Chondrocyte (in vitro differentiated cells): ENCODE measurements at places on chromosomes 6 and 20. TPM values are rescaled to one million over a fixed set of nuclear protein-coding genes. Genes with fewer than 3 reads are reported as not detected.

GRCh38 chr6:48136856-48137255 is 25.9 kb upstream of the PTCHD4 start:
- H3K36me3 ChIP-seq = no peaks in the 10 kb centered on the region
- no peak for DNase-seq
- no peak overlapping the region for H3K4me3 ChIP-seq
- H3K27ac ChIP-seq = no peak overlapping the region
- peaks cover 21% of the 10 kb centered on the region for H3K4me1 ChIP-seq

GRCh38 chr6:41039060-41039998 is at the start of gene UNC5CL:
TSS of gene UNC5CL (minus strand) at chr6:41039221. CDS start at chr6:41035074, 4,147 bp downstream.
- H3K36me3 ChIP-seq = no peaks in the 10 kb centered on the region
- H3K4me1 ChIP-seq = peaks cover 9% of the 10 kb centered on the region
- peaks cover 5% of the 10 kb centered on the region for H3K27me3 ChIP-seq
- DNase-seq = no peak
- no peak within 1 kb of the TSS for H3K27ac ChIP-seq
- no peak within 1 kb of the TSS for H3K4me3 ChIP-seq

DNA sequence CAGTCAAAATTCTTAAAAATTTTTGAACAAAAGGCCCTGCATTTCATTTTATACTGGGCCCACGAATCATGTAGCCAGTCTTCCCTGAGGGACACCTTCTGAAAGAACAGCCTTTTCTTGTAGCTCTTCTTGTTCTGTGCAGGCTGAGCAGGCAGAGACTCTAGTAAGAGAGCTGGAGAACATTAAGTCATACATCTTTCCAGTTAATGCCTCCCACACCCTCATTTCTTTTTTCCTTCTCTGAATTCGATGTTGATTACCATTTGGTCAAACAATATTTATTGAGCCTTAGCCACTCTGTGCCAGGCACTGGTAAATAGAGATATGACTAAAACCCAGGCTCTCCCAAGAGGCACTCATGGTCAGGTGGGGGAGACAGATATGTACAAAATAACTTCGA is 33.6 kb downstream of the METTL24 start:
- H3K27ac ChIP-seq = no peak overlapping the region
- peaks cover 25% of the 10 kb centered on the region for H3K4me1 ChIP-seq
- H3K36me3 ChIP-seq = no peaks in the 10 kb centered on the region
- DNase-seq = no peak
- H3K27me3 ChIP-seq = peaks cover 9% of the 10 kb centered on the region

HTR1E gene
- not detected in 3 replicates for total RNA-seq

LY6G6D gene
- not detected in 3 replicates for total RNA-seq

DNA sequence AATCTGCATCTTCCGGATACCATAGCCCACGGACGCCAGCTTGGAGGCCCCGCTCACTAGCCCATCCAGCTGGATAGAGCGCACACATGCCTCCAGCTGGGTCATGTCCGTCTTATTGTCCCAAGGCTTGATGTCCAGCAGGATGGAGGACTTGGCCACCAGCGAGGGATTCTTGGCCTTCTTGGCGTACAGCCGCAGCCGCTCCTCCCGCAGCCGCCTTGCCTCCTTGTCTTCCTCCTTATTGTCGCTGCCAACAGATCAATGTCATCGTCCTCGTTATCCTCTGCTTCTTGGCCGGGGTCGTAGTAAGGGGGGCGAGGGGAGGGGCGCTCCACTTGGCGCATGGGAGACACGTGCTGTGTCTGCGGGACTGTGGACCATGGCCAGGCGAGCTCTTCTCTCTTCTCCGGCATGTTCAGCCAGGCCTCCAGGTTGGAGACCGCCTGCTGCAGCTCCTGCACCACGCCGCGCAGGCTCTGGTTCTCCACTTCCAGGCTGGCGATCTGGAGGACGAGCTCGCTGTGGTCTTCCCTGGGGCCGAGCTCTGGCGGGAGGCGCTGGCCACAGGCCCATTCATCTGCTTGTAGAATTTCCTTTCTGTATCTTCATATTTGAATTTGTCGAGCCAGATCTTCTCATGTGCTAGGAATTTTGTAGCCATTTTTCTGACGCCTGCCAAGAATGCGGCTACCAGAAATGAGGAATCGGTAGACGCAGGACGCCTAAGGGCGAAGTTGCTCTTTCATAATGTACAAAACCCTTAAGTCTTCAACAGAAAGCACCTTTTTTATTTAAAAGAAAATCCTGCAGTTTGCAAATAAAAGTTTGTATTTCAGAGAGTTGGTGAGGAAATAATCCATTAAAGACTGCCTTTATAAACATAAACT is 60.1 kb upstream of the PTPRK start:
- no peaks in the 10 kb centered on the region for H3K4me1 ChIP-seq
- no peaks in the 10 kb centered on the region for H3K27me3 ChIP-seq
- no peaks in the 10 kb centered on the region for H3K36me3 ChIP-seq
- no peak overlapping the region for H3K4me3 ChIP-seq
- no peak overlapping the region for H3K27ac ChIP-seq

- peaks cover 7% of the 10 kb centered on the region for H3K4me1 ChIP-seq
- DNase-seq = no peak
- no peaks in the 10 kb centered on the region for H3K27me3 ChIP-seq
- peaks cover 27% of the 10 kb centered on the region for H3K36me3 ChIP-seq
Observed at GRCh38 chr6:169766232-169766631, 14.8 kb downstream of the ERMARD start.

DNA sequence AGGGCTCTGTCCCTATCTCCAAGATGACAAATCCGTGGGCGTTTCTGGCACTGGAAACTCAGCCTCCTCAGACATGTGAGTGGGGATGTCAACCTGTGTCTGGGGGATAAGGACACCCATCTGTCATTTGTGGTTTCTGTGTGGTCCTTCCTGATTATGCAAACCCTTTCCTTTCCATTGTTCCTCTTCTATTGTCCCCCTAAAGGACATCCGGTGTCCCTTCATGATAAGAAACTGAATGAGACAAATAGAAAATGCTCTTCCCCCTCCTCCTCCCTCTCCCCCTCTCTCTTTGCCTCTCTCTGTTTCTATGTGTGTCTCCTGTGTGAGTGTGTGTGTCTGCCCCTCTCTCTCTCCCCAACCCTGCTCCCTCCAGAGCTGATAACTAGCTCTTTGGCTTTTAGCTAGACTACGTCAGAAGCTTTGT is 11.5 kb upstream of the GLP1R start:
- no peak for DNase-seq
- no peaks in the 10 kb centered on the region for H3K36me3 ChIP-seq
- H3K27me3 ChIP-seq = peaks cover 80% of the 10 kb centered on the region
- H3K27ac ChIP-seq = no peak overlapping the region
- H3K4me1 ChIP-seq = no peaks in the 10 kb centered on the region
- H3K4me3 ChIP-seq = no peak overlapping the region

- H3K4me3 ChIP-seq = peak overlapping the region; percentile 58
- H3K27ac ChIP-seq = peak overlapping the region; percentile 92
- H3K36me3 ChIP-seq = peaks cover 2% of the 10 kb centered on the region
- peaks cover 56% of the 10 kb centered on the region for H3K4me1 ChIP-seq
Observed at GRCh38 chr6:113375950-113376846, 480.9 kb upstream of the MARCKS start.

- H3K4me3 ChIP-seq = no peak overlapping the region
- H3K4me1 ChIP-seq = peaks cover 17% of the 10 kb centered on the region
- H3K36me3 ChIP-seq = no peaks in the 10 kb centered on the region
- no peaks in the 10 kb centered on the region for H3K27me3 ChIP-seq
- no peak overlapping the region for H3K27ac ChIP-seq
Observed at GRCh38 chr6:113524826-113525225, 332.3 kb upstream of the MARCKS start.

SALL4 gene
- 0.17 to 0.68 TPM (median 0.26 TPM) in 3 replicates for total RNA-seq

LAMA4 gene
- 55.2 to 115 TPM (median 102 TPM) in 3 replicates for total RNA-seq

DNA sequence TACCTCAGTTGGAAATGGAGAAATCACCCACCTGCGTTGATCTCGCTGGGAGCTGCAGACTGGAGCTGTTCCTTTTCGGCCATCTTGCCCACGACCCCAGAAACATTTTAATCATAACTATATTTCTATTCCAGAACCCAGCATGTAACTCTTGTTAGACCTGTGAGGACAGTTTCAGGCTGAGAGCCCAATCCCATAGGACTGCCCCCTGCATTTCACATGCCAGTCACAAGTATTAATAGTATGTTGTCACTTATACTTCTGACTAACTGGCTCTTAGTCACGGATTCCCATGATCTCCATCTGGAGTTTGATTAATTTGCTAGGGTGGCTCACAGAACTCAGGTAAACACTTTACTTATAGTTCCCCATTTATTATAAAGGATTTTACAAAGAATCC is 96.0 kb upstream of the PRND start:
- peaks cover 42% of the 10 kb centered on the region for H3K27me3 ChIP-seq
- peaks cover 10% of the 10 kb centered on the region for H3K36me3 ChIP-seq
- no peak overlapping the region for H3K4me3 ChIP-seq
- no peaks in the 10 kb centered on the region for H3K4me1 ChIP-seq
- DNase-seq = no peak
- no peak overlapping the region for H3K27ac ChIP-seq

FUT9 gene
- total RNA-seq = not detected in 3 replicates

GRCh38 chr20:18909254-18909653 is 95.7 kb downstream of the SCP2D1 start:
- no peak overlapping the region for H3K4me3 ChIP-seq
- no peaks in the 10 kb centered on the region for H3K4me1 ChIP-seq
- H3K36me3 ChIP-seq = no peaks in the 10 kb centered on the region
- DNase-seq = no peak

SLC44A4 gene
- not detected in 3 replicates for total RNA-seq

TTK gene
- 3.7 to 4.4 TPM (median 3.8 TPM) in 3 replicates for total RNA-seq

GRCh38 chr6:88482465-88482864 is 316.3 kb upstream of the CNR1 start:
- H3K36me3 ChIP-seq = no peaks in the 10 kb centered on the region
- peaks cover 2% of the 10 kb centered on the region for H3K27me3 ChIP-seq

GRCh38 chr20:43979576-43980105 is 65.0 kb downstream of the TOX2 start:
- H3K36me3 ChIP-seq = no peaks in the 10 kb centered on the region
- H3K27me3 ChIP-seq = peaks cover 27% of the 10 kb centered on the region
- DNase-seq = no peak
- no peak overlapping the region for H3K27ac ChIP-seq
- no peaks in the 10 kb centered on the region for H3K4me1 ChIP-seq

- H3K27ac ChIP-seq = no peak overlapping the region
- no peaks in the 10 kb centered on the region for H3K27me3 ChIP-seq
- no peaks in the 10 kb centered on the region for H3K36me3 ChIP-seq
- DNase-seq = no peak
Observed at GRCh38 chr6:54085541-54085940, 25.7 kb upstream of the MLIP start.

OSER1 gene
- 30.3 to 33.0 TPM (median 31.5 TPM) in 3 replicates for total RNA-seq

- H3K27me3 ChIP-seq = no peaks in the 10 kb centered on the region
- no peaks in the 10 kb centered on the region for H3K36me3 ChIP-seq
- no peak overlapping the region for H3K27ac ChIP-seq
- no peak overlapping the region for H3K4me3 ChIP-seq
- DNase-seq = no peak
Observed at GRCh38 chr6:11384531-11385309, 152.3 kb upstream of the NEDD9 start.

GRCh38 chr6:39891976-39892375 is 42.3 kb downstream of the MOCS1 start:
- peaks cover 21% of the 10 kb centered on the region for H3K36me3 ChIP-seq
- H3K27ac ChIP-seq = peak overlapping the region; percentile 66

C20orf204 gene
- 0.77 to 3.3 TPM (median 0.97 TPM) in 3 replicates for total RNA-seq

DNA sequence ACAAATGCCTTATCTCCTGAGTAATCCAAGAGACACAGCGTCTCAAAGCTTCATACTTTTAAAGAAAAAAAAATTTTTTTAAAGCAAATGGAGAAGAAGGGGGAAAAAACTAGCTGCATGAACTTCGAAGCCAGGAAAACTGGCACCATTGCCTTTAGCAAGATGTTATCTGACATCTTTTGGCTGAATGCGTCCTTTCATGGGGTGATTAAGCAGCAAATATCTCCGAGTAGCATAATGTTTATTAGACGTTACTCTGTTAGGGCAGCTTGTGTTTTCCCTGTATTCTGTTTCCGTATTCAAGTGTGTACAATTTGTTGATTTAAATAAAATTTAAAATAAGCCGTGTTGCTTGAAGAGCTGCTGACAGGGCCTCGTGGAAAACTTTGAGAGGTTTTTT is 76.5 kb upstream of the TSHZ2 start:
- no peak overlapping the region for H3K4me3 ChIP-seq
- H3K27ac ChIP-seq = no peak overlapping the region
- no peaks in the 10 kb centered on the region for H3K36me3 ChIP-seq
- H3K27me3 ChIP-seq = no peaks in the 10 kb centered on the region
- no peaks in the 10 kb centered on the region for H3K4me1 ChIP-seq
- no peak for DNase-seq

GRCh38 chr6:112253498-112253840 is 898 bp downstream of the LAMA4 start:
- peaks cover 4% of the 10 kb centered on the region for H3K36me3 ChIP-seq
- peaks cover 53% of the 10 kb centered on the region for H3K4me1 ChIP-seq
- no peak for DNase-seq
- peak overlapping the region; percentile 96 for H3K4me3 ChIP-seq

- no peak for DNase-seq
- no peak overlapping the region for H3K27ac ChIP-seq
- no peaks in the 10 kb centered on the region for H3K27me3 ChIP-seq
- H3K36me3 ChIP-seq = peaks cover 3% of the 10 kb centered on the region
- peaks cover 31% of the 10 kb centered on the region for H3K4me1 ChIP-seq
- peak overlapping the region; percentile 92 for H3K4me3 ChIP-seq
Observed at GRCh38 chr6:145733810-145734209, 1.5 kb downstream of the EPM2A start.

- no peaks in the 10 kb centered on the region for H3K27me3 ChIP-seq
- no peak overlapping the region for H3K4me3 ChIP-seq
- H3K36me3 ChIP-seq = no peaks in the 10 kb centered on the region
- DNase-seq = no peak
Observed at GRCh38 chr20:49701241-49701790, 12.4 kb downstream of the B4GALT5 start.

ME1 gene
- total RNA-seq = 64.6 to 88.7 TPM (median 83.6 TPM) in 3 replicates

CST4 gene
- not detected in 3 replicates for total RNA-seq

PRPH2 gene
- not detected in 3 replicates for total RNA-seq

EDN3 gene
- total RNA-seq = 0.55 to 0.59 TPM in 2 of 3 replicates, not detected in the other

CENPW gene
- 11.5 to 17.0 TPM (median 12.1 TPM) in 3 replicates for total RNA-seq

DNA sequence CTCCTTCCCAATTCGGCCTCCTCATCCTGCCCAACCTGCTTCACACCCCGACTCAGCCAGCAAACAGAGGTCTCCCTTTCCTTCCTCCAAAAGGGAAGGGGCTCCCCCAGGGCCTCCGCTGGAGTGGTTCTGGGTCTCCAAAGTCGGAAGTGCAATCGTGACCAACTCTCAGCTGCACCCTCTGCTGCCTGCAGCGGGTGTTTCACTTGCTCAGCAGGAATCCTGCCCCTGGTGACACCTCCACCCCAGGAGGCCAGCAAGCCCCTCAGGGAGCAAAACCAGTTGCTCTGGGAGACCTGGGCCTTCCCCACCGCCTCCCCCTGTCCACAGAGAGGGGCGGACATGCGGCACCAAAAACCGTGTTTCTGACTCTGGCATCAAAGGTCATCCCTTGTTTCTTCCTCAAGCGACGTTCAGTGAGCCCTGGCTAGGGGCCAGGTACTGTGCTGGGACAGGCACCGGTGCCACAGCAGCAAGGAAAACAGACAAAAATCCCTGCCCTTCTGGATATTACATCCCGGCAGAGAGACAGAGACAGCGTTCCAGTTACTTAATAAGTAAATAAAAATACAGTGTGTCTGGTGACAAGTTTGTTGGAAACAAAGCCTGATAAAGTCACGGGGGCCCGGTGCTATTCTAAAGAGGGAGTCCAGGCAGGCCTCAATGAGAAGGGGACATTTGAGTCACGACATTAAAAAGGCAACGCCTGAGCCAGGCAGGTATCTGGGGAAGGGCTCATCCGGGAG is 219.0 kb downstream of the BMP7 start:
- H3K27me3 ChIP-seq = no peaks in the 10 kb centered on the region
- no peaks in the 10 kb centered on the region for H3K4me1 ChIP-seq
- no peak for DNase-seq
- no peaks in the 10 kb centered on the region for H3K36me3 ChIP-seq

FRK gene
- 0.60 to 1.1 TPM (median 1.1 TPM) in 3 replicates for total RNA-seq
